MCF 10A (cell line): ENCODE measurements at places on chromosomes 12 and 14. TPM values are rescaled to one million over a fixed set of nuclear protein-coding genes. Genes with fewer than 3 reads are reported as not detected.

- no peak for DNase-seq
- no peaks in the 10 kb centered on the region for H3K27me3 ChIP-seq
- H3K4me1 ChIP-seq, result no peaks in the 10 kb centered on the region
- no peaks in the 10 kb centered on the region for H3K36me3 ChIP-seq
- H3K27ac ChIP-seq, result no peak overlapping the region
Observed at GRCh38 chr14:104805941-104806624, 5.2 kb downstream of the ZBTB42 start.

- no peaks in the 10 kb centered on the region for H3K27me3 ChIP-seq
- no peaks in the 10 kb centered on the region for H3K36me3 ChIP-seq
- no peak overlapping the region for H3K4me3 ChIP-seq
- no peak overlapping the region for H3K27ac ChIP-seq
- no peak for DNase-seq
- H3K4me1 ChIP-seq, result no peaks in the 10 kb centered on the region
Observed at GRCh38 chr12:114864837-114865551, 181.0 kb upstream of the TBX3 start.

DNA sequence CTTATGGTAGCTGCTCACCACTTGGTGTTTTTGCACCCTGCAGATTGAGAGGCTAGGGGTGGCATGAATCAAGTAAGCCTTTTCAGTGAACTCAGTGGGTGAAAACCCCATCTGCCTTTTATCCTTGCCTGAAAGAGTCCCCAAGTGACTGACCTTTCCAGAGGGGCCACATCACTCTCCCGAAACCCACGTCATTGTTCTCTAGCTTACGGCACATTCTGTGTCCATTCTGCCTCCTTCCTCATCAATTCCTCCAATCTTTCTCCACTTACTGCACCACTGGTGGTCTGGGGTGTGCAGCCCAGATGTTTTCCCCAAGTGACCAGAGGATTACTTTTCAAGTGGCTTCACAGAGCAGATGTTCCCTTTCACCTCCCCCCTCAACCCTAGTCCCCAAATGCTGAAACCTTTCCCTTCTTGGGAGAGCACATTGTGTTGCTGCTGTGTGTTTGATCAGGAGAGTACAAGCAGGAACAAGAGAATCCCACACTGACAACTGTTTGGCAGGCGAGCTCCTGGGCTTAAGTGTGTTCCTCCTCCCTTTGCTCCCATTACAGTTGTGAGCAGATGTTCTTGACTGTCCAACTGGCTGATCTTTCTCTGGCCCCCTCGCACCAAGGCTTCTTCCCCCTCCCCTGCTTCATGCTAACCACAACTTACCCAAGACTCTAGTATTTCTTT lies 138.0 kb upstream of the IGF1 start:
- no peaks in the 10 kb centered on the region for H3K4me1 ChIP-seq
- no peak for DNase-seq
- H3K36me3 ChIP-seq, result no peaks in the 10 kb centered on the region
- H3K27me3 ChIP-seq, result peaks cover 16% of the 10 kb centered on the region
- H3K4me3 ChIP-seq, result no peak overlapping the region

GRCh38 chr12:111417290-111417689 lies 11.6 kb downstream of the SH2B3 start:
- no peaks in the 10 kb centered on the region for H3K27me3 ChIP-seq
- DNase-seq, result no peak
- H3K36me3 ChIP-seq, result peaks cover 4% of the 10 kb centered on the region
- peaks cover 8% of the 10 kb centered on the region for H3K4me1 ChIP-seq
- H3K27ac ChIP-seq, result no peak overlapping the region

- no peaks in the 10 kb centered on the region for H3K4me1 ChIP-seq
- H3K4me3 ChIP-seq, result no peak overlapping the region
- no peaks in the 10 kb centered on the region for H3K27me3 ChIP-seq
- H3K27ac ChIP-seq, result no peak overlapping the region
Observed at GRCh38 chr12:126551869-126552268, 1486.6 kb downstream of the AACS start.

GRCh38 chr12:110282956-110283817 lies 2.1 kb downstream of the ATP2A2 start:
- peaks cover 56% of the 10 kb centered on the region for H3K36me3 ChIP-seq
- H3K4me3 ChIP-seq, result peak overlapping the region; percentile 87
- no peaks in the 10 kb centered on the region for H3K27me3 ChIP-seq
- peaks cover 22% of the 10 kb centered on the region for H3K4me1 ChIP-seq

GRCh38 chr12:86260183-86260582 lies 4.0 kb upstream of the MGAT4C start:
- no peaks in the 10 kb centered on the region for H3K36me3 ChIP-seq
- H3K27me3 ChIP-seq, result no peaks in the 10 kb centered on the region
- peaks cover 5% of the 10 kb centered on the region for H3K4me1 ChIP-seq
- no peak overlapping the region for H3K27ac ChIP-seq
- no peak for DNase-seq
- H3K4me3 ChIP-seq, result no peak overlapping the region

The GTF2H3 gene
- total RNA-seq, result 76.9 and 85.0 TPM in 2 replicates

DNA sequence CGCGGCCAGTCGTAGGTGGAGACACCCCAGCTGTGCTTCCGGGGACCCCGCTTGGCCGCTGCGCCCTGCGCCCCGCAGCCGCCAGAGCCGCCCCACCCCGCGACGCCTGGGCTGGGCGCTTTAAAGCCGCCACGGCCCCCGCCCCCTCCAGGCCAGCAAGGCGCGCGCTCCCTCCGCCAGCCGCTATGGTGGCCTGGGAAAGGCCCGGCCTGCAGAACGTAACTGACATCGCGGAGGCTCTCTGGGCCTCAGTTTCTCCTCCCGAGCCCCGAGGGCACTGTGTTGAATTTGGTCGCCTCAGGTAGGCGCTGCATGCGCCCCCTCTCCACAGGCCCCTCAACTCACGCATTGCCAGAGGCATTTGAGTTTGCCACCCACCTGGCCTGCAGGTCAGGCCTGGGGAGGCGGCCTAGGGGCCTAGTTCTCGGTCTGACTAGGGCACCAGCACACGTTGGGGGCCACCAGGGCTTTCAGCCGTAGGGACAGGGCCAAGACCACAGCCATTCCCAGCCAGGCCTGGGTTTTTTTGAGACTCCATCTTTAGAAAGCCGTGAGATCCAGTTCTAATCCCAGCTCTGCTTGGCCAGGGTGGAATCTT lies at the start of gene NGB:
TSS of gene NGB (minus strand) at position 94 of the 598 bp plus-strand sequence. CDS start 269 bp downstream, outside the sequence.
- no peak for DNase-seq
- H3K27me3 ChIP-seq, result peaks cover 11% of the 10 kb centered on the region
- no peak within 1 kb of the TSS for H3K27ac ChIP-seq
- H3K4me1 ChIP-seq, result peaks cover 12% of the 10 kb centered on the region

The RIN3 gene
- total RNA-seq, result 14.2 and 19.3 TPM in 2 replicates

- H3K36me3 ChIP-seq, result peaks cover 40% of the 10 kb centered on the region
- DNase-seq, result no peak
- H3K27me3 ChIP-seq, result no peaks in the 10 kb centered on the region
- H3K4me3 ChIP-seq, result no peak overlapping the region
- H3K4me1 ChIP-seq, result no peaks in the 10 kb centered on the region
- no peak overlapping the region for H3K27ac ChIP-seq
Observed at GRCh38 chr14:50106178-50106577, 10.2 kb downstream of the VCPKMT start.

The AQP2 gene
- not detected in 2 replicates for total RNA-seq

DNA sequence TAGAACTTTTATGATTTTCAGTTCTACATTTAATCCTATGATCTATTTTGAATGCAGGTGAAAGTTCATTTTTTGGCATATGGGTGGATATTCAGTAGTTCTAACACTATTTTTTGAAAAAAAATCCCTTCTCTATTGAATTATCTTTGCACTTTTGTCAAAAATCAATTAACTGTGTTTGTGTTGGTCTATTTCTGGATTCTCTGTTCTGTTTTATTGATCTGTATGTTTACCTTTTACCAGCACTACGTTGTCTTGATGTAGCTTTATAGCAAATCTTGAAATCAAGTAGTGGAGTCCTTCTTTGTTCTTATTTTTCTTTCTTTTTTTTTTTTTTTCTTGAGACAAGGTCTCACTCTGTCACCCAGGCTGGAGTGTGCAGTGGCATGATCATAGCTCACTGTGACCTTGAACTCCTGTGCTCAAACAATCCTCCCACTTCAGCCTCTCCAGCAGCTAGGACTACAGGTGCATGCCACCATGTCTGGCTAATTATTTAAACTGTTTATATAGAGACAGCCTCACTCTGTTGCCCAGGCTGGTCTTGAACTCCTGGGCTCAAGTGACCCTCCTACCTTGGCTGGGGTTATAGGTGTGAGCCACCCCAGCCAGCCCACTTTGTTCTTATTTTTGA lies 31.9 kb downstream of the SLC39A9 start:
- DNase-seq, result no peak
- no peaks in the 10 kb centered on the region for H3K27me3 ChIP-seq
- no peak overlapping the region for H3K4me3 ChIP-seq
- peaks cover 33% of the 10 kb centered on the region for H3K36me3 ChIP-seq
- peaks cover 10% of the 10 kb centered on the region for H3K4me1 ChIP-seq

- peaks cover 24% of the 10 kb centered on the region for H3K36me3 ChIP-seq
- H3K4me1 ChIP-seq, result peaks cover 27% of the 10 kb centered on the region
- H3K27ac ChIP-seq, result no peak overlapping the region
- no peaks in the 10 kb centered on the region for H3K27me3 ChIP-seq
- no peak overlapping the region for H3K4me3 ChIP-seq
- no peak for DNase-seq
Observed at GRCh38 chr12:57419495-57419894, 11.3 kb downstream of the R3HDM2 start.

The PTPRR gene
- 0.17 TPM in 1 of 2 replicates, not detected in the other for total RNA-seq

- H3K27ac ChIP-seq, result no peak overlapping the region
- H3K27me3 ChIP-seq, result no peaks in the 10 kb centered on the region
- H3K36me3 ChIP-seq, result peaks cover 5% of the 10 kb centered on the region
- H3K4me3 ChIP-seq, result no peak overlapping the region
Observed at GRCh38 chr14:34676516-34677211, 37.7 kb downstream of the CFL2 start.
